WTC11 (cell line): ENCODE measurements at places on chromosomes 1 and 21.
A peak's percentile ranks its signal among the peaks of the same experiment; 100 is the strongest.

DNA sequence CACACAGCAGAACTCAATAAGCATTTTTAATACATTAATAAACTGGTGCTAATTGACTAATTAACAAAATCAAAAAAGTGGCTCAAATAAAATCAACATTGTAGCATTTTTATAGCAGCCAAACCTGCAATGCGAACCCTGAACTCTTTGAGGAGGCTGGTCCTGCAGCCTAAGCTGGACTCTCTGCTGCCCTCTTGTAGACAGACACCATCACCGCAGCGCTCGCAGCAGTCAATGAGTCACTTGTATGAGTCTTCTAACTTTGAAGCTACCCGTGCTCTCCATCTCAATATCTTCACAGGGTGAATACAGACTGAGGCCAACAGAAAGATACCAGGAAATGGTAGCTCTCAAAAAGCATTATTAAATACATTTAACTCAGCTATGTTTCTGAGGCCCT, 9.7 kb upstream of the KRTAP7-1 start:
- no peak overlapping the region for H3K4me3 ChIP-seq
- H3K27ac ChIP-seq = no peak overlapping the region
- DNase-seq = peak; percentile 73
- H3K36me3 ChIP-seq = no peaks in the 10 kb centered on the region
- H3K27me3 ChIP-seq = no peaks in the 10 kb centered on the region

GRCh38 chr1:240237305-240237721, 145.6 kb downstream of the FMN2 start:
- H3K27ac ChIP-seq = no peak overlapping the region
- H3K27me3 ChIP-seq = no peaks in the 10 kb centered on the region
- H3K36me3 ChIP-seq = no peaks in the 10 kb centered on the region
- DNase-seq = no peak

- no peaks in the 10 kb centered on the region for H3K36me3 ChIP-seq
- peaks cover 52% of the 10 kb centered on the region for H3K4me1 ChIP-seq
- no peak for DNase-seq
- no peak overlapping the region; the same call in 1 of the 2 replicates for H3K4me3 ChIP-seq
- H3K27me3 ChIP-seq = peaks cover 8% of the 10 kb centered on the region; the same call in 1 of the 2 replicates
Measured at GRCh38 chr1:37257646-37258045, 216.7 kb upstream of the ZC3H12A start.

GRCh38 chr1:150603711-150604110, 24.3 kb upstream of the MCL1 start:
- peak overlapping the region; percentile 93 for H3K27ac ChIP-seq
- no peak overlapping the region for H3K4me3 ChIP-seq
- no peak for DNase-seq
- H3K27me3 ChIP-seq = no peaks in the 10 kb centered on the region; the same call in 1 of the 2 replicates

GRCh38 chr1:220677251-220677650, 12.9 kb upstream of the C1orf115 start:
- no peaks in the 10 kb centered on the region for H3K36me3 ChIP-seq
- DNase-seq = no peak
- H3K4me1 ChIP-seq = no peaks in the 10 kb centered on the region

DNA sequence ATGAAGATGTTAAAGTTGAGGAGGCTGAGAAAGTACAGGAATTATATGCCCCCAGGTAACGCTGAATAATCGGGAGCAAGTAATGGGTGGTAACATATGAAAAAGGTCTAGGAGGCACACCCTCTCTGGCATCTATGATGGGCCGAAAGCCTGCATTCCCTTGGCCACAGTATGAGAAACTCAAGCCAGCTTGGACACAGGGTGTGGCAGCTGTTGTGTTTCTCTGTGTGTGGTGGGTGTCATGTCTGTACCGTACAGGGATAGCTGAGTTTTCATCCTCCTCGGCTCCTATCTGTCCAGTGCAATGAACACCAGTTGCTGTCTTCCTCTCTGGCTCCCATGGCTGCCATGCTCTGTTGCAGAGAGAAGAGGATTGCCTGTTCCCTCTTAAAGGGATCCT, 32.9 kb downstream of the NBPF3 start:
- no peak overlapping the region for H3K4me3 ChIP-seq
- no peak for DNase-seq
- no peak overlapping the region; the same call in 1 of the 2 replicates for H3K27ac ChIP-seq

GRCh38 chr1:33372677-33373076, 51.8 kb upstream of the A3GALT2 start:
- no peak overlapping the region for H3K4me3 ChIP-seq
- H3K27me3 ChIP-seq = peaks cover 8% of the 10 kb centered on the region; the same call in 1 of the 2 replicates
- H3K27ac ChIP-seq = no peak overlapping the region
- H3K36me3 ChIP-seq = no peaks in the 10 kb centered on the region

GRCh38 chr21:42619166-42619565, 34.3 kb upstream of the PDE9A start:
- H3K36me3 ChIP-seq = no peaks in the 10 kb centered on the region
- peaks cover 11% of the 10 kb centered on the region; the same call in 1 of the 2 replicates for H3K4me1 ChIP-seq
- H3K4me3 ChIP-seq = no peak overlapping the region
- no peak for DNase-seq
- H3K27me3 ChIP-seq = peaks cover 7% of the 10 kb centered on the region
- no peak overlapping the region for H3K27ac ChIP-seq

GRCh38 chr21:46482225-46482845, 23.6 kb downstream of the DIP2A start:
- H3K36me3 ChIP-seq = peaks cover 14% of the 10 kb centered on the region
- H3K27ac ChIP-seq = no peak overlapping the region
- no peak overlapping the region for H3K4me3 ChIP-seq

DNA sequence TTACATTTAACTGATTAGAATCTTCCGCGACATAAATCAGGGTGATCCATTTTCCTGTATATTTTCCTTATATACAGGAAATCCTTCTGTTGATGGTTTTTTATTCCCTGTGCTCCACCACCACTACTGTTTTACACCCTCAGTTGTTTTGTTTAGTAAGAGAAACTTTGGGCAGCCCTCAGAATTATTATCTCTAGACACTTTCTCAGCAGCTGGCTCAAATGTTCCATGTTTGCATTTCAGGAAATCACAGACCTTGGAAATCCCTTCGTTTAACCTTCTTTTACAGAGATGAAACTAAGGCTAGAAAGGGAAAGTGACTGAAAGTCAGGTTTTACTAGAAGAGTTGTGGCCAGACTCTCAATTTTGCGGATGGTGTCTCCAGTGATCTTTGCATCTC, 15.2 kb downstream of the ZNF697 start:
- peaks cover 34% of the 10 kb centered on the region for H3K4me1 ChIP-seq
- no peaks in the 10 kb centered on the region for H3K27me3 ChIP-seq
- DNase-seq = no peak
- H3K36me3 ChIP-seq = no peaks in the 10 kb centered on the region
- H3K27ac ChIP-seq = peak overlapping the region; percentile 27; the same call in 1 of the 2 replicates

- peaks cover 35% of the 10 kb centered on the region for H3K36me3 ChIP-seq
- DNase-seq = peak; percentile 52
Measured at GRCh38 chr21:46297338-46298271, 11.5 kb downstream of the YBEY start.

- H3K4me3 ChIP-seq = no peak overlapping the region
- no peak for DNase-seq
- H3K27me3 ChIP-seq = no peaks in the 10 kb centered on the region
- no peak overlapping the region for H3K27ac ChIP-seq
- H3K36me3 ChIP-seq = peaks cover 7% of the 10 kb centered on the region
Measured at GRCh38 chr1:219313961-219314360, 140.3 kb downstream of the LYPLAL1 start.

GRCh38 chr1:207742850-207743555, 8.9 kb upstream of the CD46 start:
- peaks cover 6% of the 10 kb centered on the region for H3K27me3 ChIP-seq
- peaks cover 17% of the 10 kb centered on the region for H3K36me3 ChIP-seq
- H3K4me1 ChIP-seq = peaks cover 35% of the 10 kb centered on the region

DNA sequence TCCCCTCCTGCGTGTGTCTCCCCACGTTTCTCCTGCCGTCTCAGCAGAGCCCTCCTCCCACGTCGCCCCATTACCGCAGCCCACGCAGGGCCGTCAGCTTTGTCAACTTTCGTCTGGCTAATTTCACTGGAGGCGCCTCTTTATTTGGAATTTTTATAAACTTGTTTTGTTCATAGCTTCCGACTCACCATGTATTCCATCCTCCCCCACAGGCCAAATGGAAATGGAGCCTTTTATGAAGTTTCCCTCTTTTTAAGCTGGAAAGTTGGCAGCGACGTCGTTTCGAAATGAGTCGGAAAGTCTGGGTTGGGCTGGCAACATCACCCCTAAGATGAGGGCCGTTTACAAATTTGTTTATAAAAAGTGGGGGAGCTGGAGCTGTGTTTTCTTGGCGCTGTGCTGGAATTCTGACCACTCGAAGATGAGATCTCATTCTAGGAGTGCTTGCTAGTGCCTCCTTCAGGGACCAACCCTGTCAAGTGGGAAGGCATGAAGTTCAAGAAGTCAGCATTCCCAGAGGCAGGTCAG, 23.7 kb upstream of the SLC45A1 start:
- H3K4me3 ChIP-seq = no peak overlapping the region
- no peaks in the 10 kb centered on the region for H3K4me1 ChIP-seq
- DNase-seq = no peak
- no peak overlapping the region for H3K27ac ChIP-seq
- H3K27me3 ChIP-seq = no peaks in the 10 kb centered on the region; the same call in 1 of the 2 replicates
- H3K36me3 ChIP-seq = no peaks in the 10 kb centered on the region

DNA sequence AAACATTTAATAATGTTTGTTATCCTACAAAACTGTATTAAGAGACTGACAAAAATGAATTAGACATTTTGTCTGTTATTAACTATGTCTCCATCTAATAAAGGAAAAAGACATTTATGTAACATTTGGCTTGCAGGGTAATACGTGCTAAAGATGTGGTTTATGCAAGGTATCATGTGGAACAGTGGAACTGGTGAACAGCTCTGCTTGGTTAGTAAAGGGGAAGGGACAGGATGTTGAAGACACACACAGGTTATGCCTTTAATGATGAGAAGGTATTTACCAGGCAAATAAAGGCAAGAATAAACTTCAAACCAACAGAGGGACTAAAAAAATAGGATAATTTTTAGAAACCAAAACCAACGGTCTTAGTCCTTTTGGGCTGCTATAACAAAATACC, 93.1 kb downstream of the UCHL5 start:
- no peak overlapping the region for H3K4me3 ChIP-seq
- no peak overlapping the region for H3K27ac ChIP-seq
- no peak for DNase-seq
- no peaks in the 10 kb centered on the region for H3K36me3 ChIP-seq

DNA sequence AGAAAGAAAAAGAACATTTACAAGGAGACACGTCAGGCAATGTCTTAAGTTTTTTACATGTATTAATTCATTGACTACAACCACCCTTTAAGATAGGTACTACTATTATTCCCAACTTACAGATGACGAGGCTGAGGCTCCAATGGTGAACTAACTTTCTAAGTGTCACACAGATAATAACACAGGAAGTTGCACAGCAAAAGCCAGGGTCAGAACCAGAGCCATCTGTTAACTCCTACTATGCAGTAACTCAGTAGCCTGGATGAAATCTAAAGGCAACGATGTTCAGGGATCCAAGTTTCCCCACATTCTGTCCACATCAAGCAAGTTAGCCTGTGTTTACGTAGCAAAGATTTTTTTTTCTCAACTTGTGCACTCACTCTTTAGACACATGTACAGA, 371.7 kb downstream of the PTPRC start:
- H3K4me3 ChIP-seq = no peak overlapping the region
- no peak for DNase-seq
- H3K4me1 ChIP-seq = no peaks in the 10 kb centered on the region
- no peak overlapping the region for H3K27ac ChIP-seq
- no peaks in the 10 kb centered on the region for H3K36me3 ChIP-seq

GRCh38 chr1:160638926-160639325, 7.9 kb downstream of the SLAMF1 start:
- no peak overlapping the region for H3K27ac ChIP-seq
- H3K4me1 ChIP-seq = peaks cover 23% of the 10 kb centered on the region
- no peak for DNase-seq
- H3K4me3 ChIP-seq = no peak overlapping the region

GRCh38 chr1:85580872-85581801, 576 bp downstream of the CCN1 start:
- H3K4me1 ChIP-seq = peaks cover 71% of the 10 kb centered on the region
- peak overlapping the region; percentile 96 for H3K4me3 ChIP-seq
- peaks cover 33% of the 10 kb centered on the region for H3K27me3 ChIP-seq
- H3K36me3 ChIP-seq = peaks cover 22% of the 10 kb centered on the region
- peak; percentile 85 for DNase-seq
- peak overlapping the region; percentile 100 for H3K27ac ChIP-seq

- H3K27me3 ChIP-seq = 0 out of 2 replicates have a peak, but pooled peaks cover 4% of the 10 kb centered on the region
- no peaks in the 10 kb centered on the region for H3K36me3 ChIP-seq
- H3K27ac ChIP-seq = no peak overlapping the region
- no peak for DNase-seq
Measured at GRCh38 chr1:100861379-100861778, 33.3 kb downstream of the EXTL2 start.

GRCh38 chr1:158813164-158813563, 18.0 kb upstream of the MNDA start:
- no peak for DNase-seq
- H3K4me1 ChIP-seq = no peaks in the 10 kb centered on the region
- H3K36me3 ChIP-seq = no peaks in the 10 kb centered on the region
- H3K27me3 ChIP-seq = peaks cover 3% of the 10 kb centered on the region; the same call in 1 of the 2 replicates
- H3K27ac ChIP-seq = no peak overlapping the region
- no peak overlapping the region for H3K4me3 ChIP-seq

DNA sequence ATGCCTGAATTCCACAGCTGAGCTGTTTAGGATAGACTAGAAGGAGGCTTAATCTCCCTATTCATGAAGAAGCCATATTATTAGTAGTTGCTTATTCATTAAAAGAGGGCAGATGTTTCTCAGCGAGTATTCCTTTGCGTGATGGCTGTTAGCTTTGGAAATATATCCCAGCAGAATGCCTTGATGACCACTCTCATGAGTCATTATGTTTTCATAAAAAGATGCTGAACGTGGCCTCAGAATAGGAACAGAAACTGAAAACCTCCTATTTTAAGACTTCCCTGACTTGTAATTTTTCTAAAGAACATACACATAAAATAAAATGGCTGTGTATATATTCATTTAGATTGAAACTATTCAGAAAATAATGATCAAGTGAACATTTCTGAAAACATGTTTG, 9.6 kb upstream of the PLA2G4A start:
- no peaks in the 10 kb centered on the region for H3K36me3 ChIP-seq
- H3K4me3 ChIP-seq = no peak overlapping the region
- DNase-seq = no peak
- no peak overlapping the region for H3K27ac ChIP-seq
- H3K27me3 ChIP-seq = no peaks in the 10 kb centered on the region

- H3K27ac ChIP-seq = no peak overlapping the region
- H3K4me1 ChIP-seq = no peaks in the 10 kb centered on the region
- DNase-seq = no peak
- no peaks in the 10 kb centered on the region for H3K36me3 ChIP-seq
Measured at GRCh38 chr1:204978782-204979181, 64.2 kb upstream of the CNTN2 start.

DNA sequence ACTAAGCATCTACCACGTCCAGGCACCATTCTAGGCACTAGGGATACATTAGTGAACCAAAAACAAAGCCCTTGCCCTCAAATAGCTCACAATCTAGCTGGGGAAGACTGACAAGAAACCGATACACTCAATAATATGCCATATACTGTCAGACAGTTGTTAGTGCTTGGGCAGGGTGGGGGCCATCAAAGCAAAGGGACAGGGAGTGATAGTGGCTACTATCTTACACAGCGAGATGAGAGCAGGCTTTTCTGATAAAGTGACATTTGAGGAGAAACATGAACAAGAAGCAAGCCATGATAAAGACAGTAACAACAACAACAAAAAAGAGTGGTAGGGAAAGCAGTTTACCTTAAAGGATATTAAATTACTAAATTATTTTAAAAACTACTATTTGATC, 41.1 kb downstream of the ERO1B start:
- no peaks in the 10 kb centered on the region for H3K27me3 ChIP-seq
- no peak for DNase-seq
- no peak overlapping the region for H3K27ac ChIP-seq
- H3K4me3 ChIP-seq = no peak overlapping the region
- H3K36me3 ChIP-seq = no peaks in the 10 kb centered on the region

GRCh38 chr21:16441789-16442188, 712.0 kb downstream of the USP25 start:
- H3K4me1 ChIP-seq = peaks cover 5% of the 10 kb centered on the region; the same call in 1 of the 2 replicates
- no peak overlapping the region for H3K27ac ChIP-seq
- no peak for DNase-seq
- no peaks in the 10 kb centered on the region for H3K27me3 ChIP-seq
- no peak overlapping the region for H3K4me3 ChIP-seq
